ENCODE measurements at places on chromosomes 7 and 10.

DNA sequence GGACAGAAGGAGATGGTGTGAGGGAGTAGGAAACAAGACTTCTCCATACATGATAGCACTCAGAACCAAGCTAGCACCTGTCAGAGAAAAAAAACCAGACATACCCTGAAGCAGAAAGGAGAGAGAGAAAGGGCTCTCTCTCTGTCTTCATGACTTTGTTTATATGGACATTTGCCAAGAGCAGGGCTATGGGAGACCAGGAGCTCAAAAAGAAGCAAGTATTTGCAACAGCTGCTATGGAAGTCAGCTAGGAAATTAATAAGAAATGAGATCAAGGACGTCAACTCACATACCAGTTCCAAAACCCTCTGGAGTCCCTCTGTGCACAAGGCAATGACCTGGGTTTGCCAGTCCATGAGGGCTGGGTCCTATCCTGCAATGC lies 111.6 kb downstream of the SGMS1 start:
- no peak for DNase-seq

DNA sequence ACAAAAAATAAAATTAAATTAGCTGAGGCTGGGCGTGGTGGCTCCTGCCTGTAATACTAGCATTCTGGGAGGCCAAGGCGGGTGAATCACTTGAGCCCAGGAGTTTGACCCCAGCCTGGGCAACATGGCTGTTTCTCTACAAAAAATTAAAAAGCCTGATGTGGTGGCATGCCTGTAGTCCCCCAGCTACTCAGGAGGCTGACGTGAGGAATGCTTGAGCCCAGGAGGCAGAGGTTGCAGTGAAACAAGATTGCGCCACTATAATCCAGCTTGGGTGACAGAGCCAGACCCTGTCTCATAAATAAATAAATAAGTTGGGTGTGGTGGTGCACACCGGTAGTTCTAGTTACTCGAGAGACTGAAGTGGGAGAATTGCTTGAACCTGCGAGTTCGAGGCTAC lies 65.1 kb downstream of the GNA12 start:
- no peak for DNase-seq

- DNase-seq = no peak
Observed at GRCh38 chr10:62635127-62635526, 169.4 kb upstream of the ADO start.

DNA sequence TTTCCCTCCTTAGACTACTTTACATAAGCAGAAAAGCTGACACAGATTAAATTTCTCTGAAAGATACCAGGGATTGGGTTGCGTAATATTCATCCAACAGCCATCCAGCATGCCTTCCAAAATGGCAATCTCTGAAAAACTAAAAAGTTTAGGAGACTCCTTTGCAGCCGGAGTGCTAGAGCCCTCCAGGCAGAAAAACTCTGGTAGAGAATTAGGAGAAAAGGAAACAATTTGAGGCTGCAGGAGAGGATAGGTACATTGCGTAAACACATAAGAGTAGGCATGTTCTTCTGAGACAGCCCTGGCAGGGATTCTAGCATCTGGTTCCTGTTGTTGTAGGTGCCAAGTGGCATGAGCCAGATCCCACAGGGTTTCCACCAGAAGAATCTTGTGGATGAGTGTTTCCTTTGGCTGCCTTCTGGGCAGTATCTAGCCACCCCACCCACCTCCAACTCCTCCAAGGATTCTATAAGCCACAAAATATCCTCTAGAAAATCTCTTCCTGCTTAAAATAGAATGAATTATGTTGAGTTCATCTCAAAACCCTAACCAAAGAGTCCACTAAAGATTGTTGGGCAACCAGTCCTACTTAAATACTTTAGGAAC lies 402.4 kb downstream of the HGF start:
- no peak for DNase-seq

GRCh38 chr10:58642283-58642682 lies 129.6 kb downstream of the BICC1 start:
- DNase-seq = no peak

DNA sequence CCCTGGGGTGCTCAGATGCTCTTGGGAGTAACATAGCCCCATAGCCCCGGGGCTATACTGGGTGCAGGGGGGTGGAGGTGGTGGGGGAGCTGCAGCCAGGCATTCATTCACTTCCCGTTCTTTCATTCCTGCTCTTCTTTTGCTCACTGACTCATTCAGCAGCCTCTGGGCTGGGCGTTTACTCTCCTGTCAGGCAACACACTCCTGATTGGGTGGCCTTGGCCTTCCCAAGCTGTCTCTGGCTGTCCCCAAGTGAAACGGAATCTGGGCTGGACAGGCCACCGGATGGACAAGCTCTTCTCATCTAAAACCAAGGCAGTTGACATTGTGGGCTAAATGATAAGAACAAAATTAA lies 34.6 kb downstream of the CHST3 start:
- no peak for DNase-seq

GRCh38 chr7:49643736-49644135 lies 129.7 kb upstream of the VWC2 start:
- DNase-seq = no peak

Data from T-helper 2 cell (primary cell).